ENCODE measurements at places on chromosomes 16 and 17. TPM values are rescaled to one million over a fixed set of nuclear protein-coding genes. Genes with fewer than 3 reads are reported as not detected.

The SEPTIN12 gene
- not detected for total RNA-seq

The CYGB gene
- total RNA-seq: 1.4 TPM

The RAB26 gene
- 4.2 TPM for total RNA-seq

The GAST gene
- not detected for total RNA-seq

The ZG16 gene
- not detected for total RNA-seq

The PTX4 gene
- 0.14 TPM for total RNA-seq

Measured in A549 treated with ZK216348 at 1 μM for 4 hours (cell line).